Sigmoid colon (tissue), 7 donors: ENCODE measurements at places on chromosomes 5 and 9. TPM values are rescaled to one million over a fixed set of nuclear protein-coding genes. Genes with fewer than 3 reads are reported as not detected.

DNA sequence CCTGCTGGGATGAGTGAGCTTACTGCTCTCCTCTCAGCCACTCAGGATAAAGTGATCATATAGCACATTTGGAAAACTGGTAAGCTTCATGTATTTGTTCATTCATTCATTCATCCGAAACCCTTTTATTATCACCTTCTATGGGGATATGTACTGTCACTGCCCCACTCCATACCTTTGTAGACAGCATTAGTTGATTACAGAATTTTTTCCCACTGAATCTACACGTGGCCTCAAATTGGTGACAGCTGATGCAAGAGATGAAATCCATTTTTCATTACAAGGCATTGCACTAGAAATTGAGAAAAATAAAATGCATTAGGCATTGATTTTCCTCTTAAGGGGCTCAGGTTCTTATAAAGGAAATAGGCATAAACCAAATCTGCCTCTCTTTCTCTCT is 9.7 kb downstream of the GRIA1 start:
- no peaks in the 10 kb centered on the region for H3K27me3 ChIP-seq
- no peak overlapping the region for H3K4me3 ChIP-seq
- no peaks in the 10 kb centered on the region for H3K4me1 ChIP-seq
- H3K27ac ChIP-seq, result no peak overlapping the region
- no peaks in the 10 kb centered on the region for H3K36me3 ChIP-seq

GRCh38 chr5:157384971-157385709 is 74.9 kb upstream of the NIPAL4 start:
- peak; percentile 91 for DNase-seq
- no peaks in the 10 kb centered on the region for H3K27me3 ChIP-seq
- no peaks in the 10 kb centered on the region for H3K36me3 ChIP-seq
- peaks cover 90% of the 10 kb centered on the region for H3K4me1 ChIP-seq
- no peak overlapping the region for H3K4me3 ChIP-seq

DNA sequence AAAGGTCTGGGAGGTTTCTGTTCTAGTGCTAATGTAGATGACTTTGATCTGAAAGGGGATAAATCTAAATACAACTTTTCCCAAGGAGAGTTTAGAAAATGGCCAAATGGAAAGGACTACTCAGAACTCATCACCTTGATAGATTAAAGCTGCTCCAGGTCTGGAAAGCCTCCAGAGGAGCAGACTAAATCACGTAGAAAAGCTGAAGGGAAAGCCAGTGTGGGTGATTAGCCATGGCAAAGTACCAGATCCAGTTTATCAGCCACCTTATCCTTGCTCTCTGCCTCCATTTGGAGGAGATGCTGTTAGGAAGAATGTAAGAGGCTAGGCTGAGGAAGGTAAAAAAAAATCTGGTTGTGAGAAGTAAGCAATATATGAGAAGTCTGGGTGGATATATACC is 120.7 kb upstream of the RAI14 start:
- no peaks in the 10 kb centered on the region for H3K27me3 ChIP-seq
- peaks cover 28% of the 10 kb centered on the region for H3K4me1 ChIP-seq
- H3K36me3 ChIP-seq, result no peaks in the 10 kb centered on the region
- peak overlapping the region; percentile 87 for H3K27ac ChIP-seq

- DNase-seq, result no peak
- no peaks in the 10 kb centered on the region for H3K4me1 ChIP-seq
- no peaks in the 10 kb centered on the region for H3K27me3 ChIP-seq
- no peak overlapping the region for H3K27ac ChIP-seq
- no peak overlapping the region for H3K4me3 ChIP-seq
These were observed 403.1 kb upstream of the ZNF608 start for GRCh38 chr5:125149527-125149926.

DNA sequence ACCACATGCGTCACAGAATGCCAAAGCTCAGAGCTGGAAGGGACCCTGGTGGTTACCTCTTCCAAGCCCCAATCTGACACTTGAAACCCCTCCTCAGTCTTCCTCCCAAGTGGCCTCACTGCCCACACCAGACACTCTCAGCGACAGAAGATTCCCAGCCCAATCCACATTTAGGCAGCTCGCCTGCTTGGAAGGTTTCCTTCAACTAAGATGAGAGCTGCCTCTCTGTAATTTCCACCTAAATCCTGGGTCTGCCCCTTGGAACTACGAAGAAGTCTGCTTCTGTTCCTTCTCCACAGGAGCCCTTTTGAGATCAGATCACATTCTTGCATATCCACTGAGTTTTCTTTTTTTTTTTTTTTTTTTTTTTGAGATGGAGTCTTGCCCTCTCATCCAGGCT is 83.7 kb downstream of the PAX5 start:
- no peak overlapping the region for H3K4me3 ChIP-seq
- no peak overlapping the region for H3K27ac ChIP-seq
- no peaks in the 10 kb centered on the region for H3K36me3 ChIP-seq
- peak; percentile 14 for DNase-seq
- no peaks in the 10 kb centered on the region for H3K27me3 ChIP-seq
- H3K4me1 ChIP-seq, result no peaks in the 10 kb centered on the region

GRCh38 chr5:157913575-157913974 is 54.6 kb upstream of the CLINT1 start:
- no peaks in the 10 kb centered on the region for H3K36me3 ChIP-seq
- no peak for DNase-seq
- peaks cover 21% of the 10 kb centered on the region for H3K4me1 ChIP-seq

DNA sequence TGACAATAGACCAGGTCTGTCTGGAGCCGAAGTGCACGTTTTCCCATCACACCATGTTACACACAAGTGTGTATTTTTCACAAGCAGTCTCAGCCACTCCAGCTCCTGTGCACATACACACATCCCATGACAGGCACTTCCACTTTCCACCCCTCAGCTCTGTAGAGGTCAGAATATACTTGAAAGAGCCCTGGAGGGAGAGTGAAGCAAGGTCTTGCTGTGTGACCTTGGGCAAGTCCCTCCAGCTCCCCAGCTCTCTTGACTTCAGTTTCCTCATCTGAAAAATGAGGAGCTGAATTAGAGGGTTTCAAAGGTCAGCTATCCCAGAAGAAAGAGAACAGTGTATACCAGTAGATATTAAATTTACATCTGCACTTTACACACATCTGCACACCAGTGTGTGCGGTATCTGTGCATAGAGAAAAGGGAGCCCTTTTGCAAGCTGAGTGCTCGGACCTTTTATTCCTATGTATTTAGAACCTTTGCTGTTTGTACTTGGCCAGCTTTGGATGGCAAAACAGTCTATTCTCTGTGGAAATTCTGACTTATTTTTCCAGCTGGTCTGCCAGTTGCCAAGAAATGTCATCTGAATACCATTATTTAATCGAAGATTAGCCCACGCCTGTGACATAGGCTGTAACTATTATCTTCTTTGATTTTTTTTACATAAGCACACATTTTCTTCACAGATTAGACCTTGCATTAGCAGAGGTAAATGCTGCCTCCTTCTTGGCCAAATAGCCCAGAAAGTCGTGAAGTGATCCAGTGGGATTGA is 528.0 kb downstream of the BNC2 start:
- DNase-seq, result no peak
- no peak overlapping the region for H3K27ac ChIP-seq
- no peaks in the 10 kb centered on the region for H3K36me3 ChIP-seq
- no peaks in the 10 kb centered on the region for H3K4me1 ChIP-seq

GRCh38 chr9:7785813-7786212 is 13.8 kb downstream of the DMAC1 start:
- H3K27me3 ChIP-seq, result no peaks in the 10 kb centered on the region
- no peak for DNase-seq
- H3K27ac ChIP-seq, result no peak overlapping the region
- no peaks in the 10 kb centered on the region for H3K36me3 ChIP-seq
- no peaks in the 10 kb centered on the region for H3K4me1 ChIP-seq
- no peak overlapping the region for H3K4me3 ChIP-seq

GRCh38 chr5:150505041-150505511 is 2.9 kb upstream of the NDST1 start:
- DNase-seq, result no peak
- no peaks in the 10 kb centered on the region for H3K36me3 ChIP-seq
- peaks cover 93% of the 10 kb centered on the region for H3K4me1 ChIP-seq
- no peaks in the 10 kb centered on the region for H3K27me3 ChIP-seq

DNA sequence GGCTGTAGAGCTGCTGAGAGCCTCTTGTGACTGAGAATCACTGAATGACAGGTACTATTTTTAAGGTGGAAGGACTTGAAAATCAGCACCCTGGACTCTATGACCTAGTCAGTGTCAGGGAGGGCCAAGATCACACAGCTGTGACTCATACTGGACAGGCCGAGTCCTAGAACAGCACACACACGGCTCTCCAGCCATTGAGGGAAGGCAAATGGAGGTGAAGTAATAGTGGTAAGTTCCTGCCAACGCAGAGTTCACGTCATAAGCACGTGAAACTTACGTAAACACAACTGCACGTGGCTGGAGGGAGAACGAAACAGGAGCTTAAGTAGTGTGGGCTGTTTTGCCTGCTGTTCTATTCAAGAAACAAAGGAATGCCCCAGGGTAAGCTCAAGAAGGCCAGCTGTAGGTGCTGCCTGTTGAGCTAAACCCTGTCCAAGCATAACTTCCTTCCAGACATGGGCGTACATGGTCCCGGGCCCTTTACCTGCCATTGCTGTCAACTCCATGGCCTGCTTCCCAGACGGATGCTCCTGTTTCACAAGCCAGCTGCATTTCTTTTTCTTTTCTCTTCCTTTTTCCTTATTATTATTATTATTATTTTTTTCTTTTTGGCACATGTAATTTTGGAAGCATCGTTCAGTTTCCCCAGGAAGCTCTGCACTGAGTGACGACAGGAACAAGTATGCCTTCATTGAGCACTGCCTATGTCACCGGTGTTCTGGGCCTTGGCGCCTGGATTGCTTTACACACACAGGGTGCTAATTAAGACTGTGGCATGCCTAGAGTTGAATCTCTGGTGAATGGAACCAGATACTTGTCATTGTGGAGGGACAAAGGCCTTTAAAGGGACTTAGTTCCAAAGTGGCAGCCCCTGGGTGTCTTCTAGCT is 10.2 kb upstream of the LCP2 start:
- H3K27ac ChIP-seq, result peak overlapping the region; percentile 61
- peaks cover 28% of the 10 kb centered on the region for H3K4me1 ChIP-seq
- DNase-seq, result peak; percentile 96
- H3K4me3 ChIP-seq, result no peak overlapping the region
- no peaks in the 10 kb centered on the region for H3K27me3 ChIP-seq

DNA sequence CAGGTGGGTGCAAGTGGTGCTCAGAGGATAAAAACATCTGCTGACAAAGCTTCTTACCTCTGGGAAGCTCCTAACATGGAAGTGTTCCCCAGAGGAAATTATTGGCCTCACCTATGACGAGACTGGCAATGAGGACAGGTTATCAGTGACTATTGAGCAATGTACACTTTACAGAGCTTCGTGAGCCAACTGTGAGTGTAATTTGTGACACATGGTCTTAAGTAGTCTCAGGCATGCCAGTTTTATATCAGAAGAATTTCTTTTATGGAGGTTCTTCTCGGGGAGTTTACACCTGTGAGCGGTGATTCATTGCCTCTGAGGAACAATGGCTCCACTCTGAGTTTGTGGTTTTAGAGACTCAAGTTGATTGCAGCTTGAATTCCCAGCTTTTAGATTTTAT is 11.3 kb downstream of the ANKDD1B start:
- H3K36me3 ChIP-seq, result no peaks in the 10 kb centered on the region
- DNase-seq, result no peak
- no peak overlapping the region for H3K27ac ChIP-seq
- no peaks in the 10 kb centered on the region for H3K4me1 ChIP-seq

GRCh38 chr9:22217254-22217653 is 208.1 kb upstream of the CDKN2B start:
- H3K27me3 ChIP-seq, result no peaks in the 10 kb centered on the region
- DNase-seq, result no peak
- no peaks in the 10 kb centered on the region for H3K4me1 ChIP-seq

DNA sequence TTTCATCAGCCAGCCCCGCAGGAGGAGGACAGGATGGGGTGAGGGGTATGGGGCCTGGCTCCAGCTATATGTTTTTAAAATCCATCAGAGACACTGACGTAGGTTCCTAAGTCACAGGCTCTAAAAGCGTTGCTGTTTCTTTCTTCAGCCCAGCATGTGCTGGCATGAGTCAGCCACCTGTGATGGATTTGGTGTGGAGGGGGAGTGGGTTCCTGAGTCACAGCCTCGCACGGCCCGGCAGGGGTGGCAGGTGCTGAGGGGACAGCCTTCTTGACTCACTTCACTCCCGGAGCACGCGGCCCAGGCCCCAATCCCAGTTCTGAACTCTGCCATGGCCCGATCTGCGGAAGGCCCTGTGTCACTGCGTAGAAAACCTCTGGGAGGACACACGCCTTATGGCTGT is 38.8 kb upstream of the RPL26L1 start:
- peaks cover 19% of the 10 kb centered on the region for H3K4me1 ChIP-seq
- peak overlapping the region; percentile 85 for H3K27ac ChIP-seq
- peak; percentile 91 for DNase-seq

DNA sequence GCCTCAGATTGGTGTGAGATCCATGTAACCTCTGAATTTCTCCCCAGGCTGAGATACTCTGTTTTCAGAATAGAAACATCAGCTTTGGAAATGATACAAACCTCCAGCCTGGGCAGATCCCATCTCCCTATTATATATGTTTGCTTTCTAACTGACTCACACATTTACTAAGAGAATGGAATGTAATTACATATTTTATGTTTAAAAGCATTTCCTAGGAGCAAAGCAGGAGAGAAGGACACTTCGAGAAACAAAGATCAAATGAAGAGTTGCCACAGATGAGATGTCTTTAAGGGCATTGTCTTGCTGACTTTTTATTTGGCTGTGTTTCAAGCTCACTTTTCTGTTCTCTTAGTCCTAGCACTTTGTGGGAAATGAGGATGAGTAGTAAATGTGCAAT is 96.3 kb downstream of the CDH18 start:
- H3K4me3 ChIP-seq, result no peak overlapping the region
- no peaks in the 10 kb centered on the region for H3K27me3 ChIP-seq
- H3K4me1 ChIP-seq, result no peaks in the 10 kb centered on the region
- no peak overlapping the region for H3K27ac ChIP-seq
- DNase-seq, result no peak

DNA sequence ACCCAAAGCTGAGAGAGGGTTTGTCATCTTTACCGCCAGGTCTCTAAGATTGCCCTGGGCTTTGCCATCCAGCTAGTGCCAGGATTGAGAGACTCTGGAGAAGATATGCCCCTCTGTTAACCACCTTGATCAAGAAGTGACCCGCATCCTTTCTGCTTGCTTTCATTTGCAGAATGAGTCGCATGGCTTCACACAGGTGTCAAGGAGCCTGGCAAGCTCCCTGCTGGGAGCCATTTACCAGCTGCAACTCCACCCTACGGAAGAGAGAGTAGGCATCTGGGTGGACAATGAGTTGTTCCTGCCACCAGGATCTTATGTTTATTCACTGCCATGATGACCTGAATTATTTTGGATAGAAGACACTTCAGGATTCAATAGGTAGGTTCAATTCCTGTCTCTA is 43.0 kb downstream of the HSD17B3 start:
- H3K27ac ChIP-seq, result no peak overlapping the region
- DNase-seq, result no peak
- H3K4me3 ChIP-seq, result no peak overlapping the region
- H3K27me3 ChIP-seq, result no peaks in the 10 kb centered on the region
- H3K4me1 ChIP-seq, result no peaks in the 10 kb centered on the region
- H3K36me3 ChIP-seq, result no peaks in the 10 kb centered on the region

IRF1 gene
- total RNA-seq, result 124 TPM

IFNA2 gene
- not detected for total RNA-seq

SPAAR gene
- total RNA-seq, result 5.5 TPM

TAF1L gene
- total RNA-seq, result not detected

FAXDC2 gene
- total RNA-seq, result 67.3 TPM

NAIP gene
- 27.6 TPM for total RNA-seq

ZNF462 gene
- total RNA-seq, result 26.8 TPM
